ENCODE measurements at places on chromosomes 12 and 14.

DNA sequence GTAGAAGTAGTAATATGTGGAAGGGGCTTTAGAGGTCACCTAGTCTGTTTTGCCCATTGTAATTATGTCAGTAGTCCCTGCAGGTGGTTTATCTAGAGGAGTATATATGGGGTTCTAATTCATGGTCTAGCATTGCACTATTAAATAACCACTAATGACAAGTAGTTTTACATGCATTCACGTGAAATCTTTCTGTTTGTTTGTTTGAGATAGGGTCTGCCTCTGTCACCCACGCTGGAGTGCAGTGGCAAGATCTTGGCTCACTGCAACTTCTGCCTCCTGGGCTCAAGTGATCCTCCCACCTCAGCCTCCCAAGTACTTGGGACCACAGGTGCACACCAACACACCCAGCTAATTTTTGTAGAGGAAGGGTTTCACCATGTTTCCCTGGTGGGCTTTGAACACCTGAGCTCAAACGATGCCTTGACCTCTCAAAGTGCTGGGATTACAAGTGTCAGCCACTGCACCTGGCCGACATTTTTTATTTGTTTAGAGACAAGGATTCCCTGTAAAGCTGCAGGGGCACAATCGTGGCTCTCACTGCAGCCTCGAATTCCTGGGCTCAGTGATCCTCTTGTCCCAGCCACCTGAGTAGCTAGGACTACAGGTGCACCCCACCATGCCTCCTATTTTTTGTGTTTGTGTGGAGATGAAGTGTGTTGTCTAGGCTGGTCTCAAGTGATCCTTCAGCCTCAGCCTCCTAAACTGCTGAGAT is 12.0 kb upstream of the PSEN1 start:
- no peak for DNase-seq

DNA sequence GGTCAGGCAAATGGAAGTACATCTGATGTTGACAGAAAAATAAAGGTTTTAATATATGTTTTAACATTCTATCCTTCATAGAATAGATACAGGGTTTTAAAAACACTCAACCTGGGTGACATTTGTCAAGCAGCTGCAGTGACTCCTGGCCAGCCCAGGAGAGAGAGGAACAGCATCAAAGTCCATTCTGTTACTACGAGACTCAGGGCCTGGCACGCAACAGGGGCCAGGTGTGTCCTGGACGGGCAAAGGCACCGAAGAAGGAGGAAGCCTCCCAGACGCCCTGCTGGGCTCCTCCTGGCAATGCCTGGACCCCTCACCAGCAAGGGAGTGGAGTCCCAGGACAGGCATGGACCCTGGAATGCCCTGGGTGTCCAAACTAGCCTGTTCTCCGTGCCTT is 22.1 kb downstream of the LRCOL1 start:
- DNase-seq, result no peak

DNA sequence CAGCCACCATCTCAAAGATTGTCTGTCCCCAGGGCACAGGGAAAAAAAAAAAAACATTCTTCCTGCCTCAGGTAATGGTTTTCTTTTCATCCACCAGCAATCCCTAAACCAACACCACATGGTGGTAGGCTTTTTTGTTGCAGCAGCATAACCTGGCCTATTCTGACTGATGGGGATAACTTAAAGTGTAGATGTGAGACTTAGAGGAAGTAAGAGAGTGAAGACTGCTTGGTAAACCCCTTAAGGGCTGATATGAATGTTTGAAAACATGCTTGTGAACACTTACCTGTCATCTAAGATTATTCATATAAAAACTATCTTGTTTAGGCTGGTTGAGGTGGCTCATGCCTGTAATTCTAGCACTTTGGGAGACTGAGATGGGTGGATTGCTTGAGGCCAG is 130.2 kb upstream of the RAP1B start:
- no peak for DNase-seq

DNA sequence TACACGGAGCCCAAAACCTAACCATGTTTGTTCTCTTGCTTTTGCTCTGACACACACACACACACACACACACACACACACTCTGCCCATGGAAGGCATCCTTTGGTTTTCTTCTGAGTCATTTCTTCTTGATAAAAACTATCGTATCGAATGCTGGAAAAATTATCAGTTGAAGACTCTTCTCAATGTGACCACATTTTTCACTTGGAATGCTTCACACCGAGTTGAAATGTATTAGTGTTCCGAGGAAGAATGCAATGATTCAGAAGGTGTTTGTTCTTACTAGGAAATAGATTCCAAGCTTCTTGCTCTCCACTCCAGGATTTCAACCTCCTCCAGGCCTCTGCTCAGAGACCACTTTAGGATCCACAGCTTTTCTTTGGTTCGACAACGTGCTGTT is 226.3 kb downstream of the MON2 start:
- no peak for DNase-seq

- no peak for DNase-seq
These were observed 4.9 kb downstream of the NFATC4 start for GRCh38 chr14:24372701-24373416.

DNA sequence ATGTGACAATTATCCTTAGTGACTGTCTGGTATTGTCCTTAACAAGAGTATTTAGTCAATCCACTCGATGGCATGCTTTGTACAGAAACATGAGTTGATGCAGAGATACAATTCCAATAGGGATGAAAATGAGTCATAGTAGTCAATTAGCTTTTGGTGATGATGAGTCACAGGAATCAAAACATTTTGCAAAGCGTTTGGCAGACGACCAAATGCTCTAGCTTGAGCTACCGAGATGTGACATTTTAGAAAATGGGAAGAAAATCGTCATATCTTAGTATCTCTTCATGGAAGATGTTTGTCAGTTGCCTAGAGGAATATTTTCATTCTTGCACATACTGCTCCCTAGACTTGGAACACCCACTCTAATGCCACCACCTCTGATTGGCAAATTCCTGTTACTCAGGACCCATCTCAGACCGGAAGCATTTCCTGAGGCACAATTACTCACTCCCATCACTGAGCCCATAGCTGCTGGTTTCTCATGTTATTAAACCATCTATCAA is 95.0 kb downstream of the LMNTD1 start:
- no peak for DNase-seq

DNA sequence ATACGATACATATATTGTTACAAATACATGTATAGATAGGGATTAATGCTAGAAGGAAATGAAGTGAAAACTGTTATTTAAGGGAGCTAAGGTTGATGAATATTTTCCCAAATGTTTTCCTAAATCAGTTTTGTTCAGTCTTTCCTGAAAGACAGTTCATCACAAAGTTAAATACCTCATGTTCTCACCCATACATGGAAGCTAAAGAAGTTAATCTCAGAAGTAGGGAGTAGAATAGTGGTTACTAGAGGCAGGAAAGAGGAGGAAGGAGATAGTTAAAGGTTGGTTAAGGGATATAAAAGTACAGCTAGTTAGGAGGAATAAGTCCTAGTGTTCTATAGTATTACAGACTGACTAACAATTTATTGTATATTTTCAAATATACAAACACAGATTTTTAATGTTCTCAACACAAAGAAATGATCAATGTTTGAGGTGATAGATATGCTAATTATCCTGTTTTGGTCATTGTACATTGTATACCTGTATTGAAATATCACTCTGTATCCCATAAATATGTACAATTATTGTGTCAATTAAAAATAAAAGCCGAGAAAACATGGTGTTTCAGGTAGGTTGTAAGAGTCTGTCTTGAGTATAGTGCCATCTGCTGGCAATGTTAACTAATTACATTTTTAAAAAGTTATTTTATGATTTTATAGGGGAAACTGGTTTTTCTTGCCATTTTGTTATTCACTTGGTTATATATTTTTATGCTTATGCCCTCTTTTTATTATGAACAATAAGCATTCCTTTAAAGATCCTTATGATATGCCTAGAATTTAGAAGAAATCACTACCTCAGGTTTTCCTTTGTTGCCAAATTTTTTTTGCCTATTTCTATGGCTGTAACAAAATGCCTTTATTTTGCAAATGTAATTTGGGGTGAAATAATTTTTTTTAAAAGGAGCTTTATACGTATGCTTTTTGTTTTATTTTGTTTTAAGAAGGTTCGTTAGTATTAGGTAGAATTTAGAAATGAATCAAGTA is 26.9 kb downstream of the ZDHHC17 start:
- DNase-seq, result no peak

Measured in cortex of kidney (tissue), 1 donor.